Activated CD8-positive, alpha-beta memory T cell treated with anti-CD3 and anti-CD28 coated beads, Interleukin-2, amount 50 U/mL, for 48 hours (primary cell): ENCODE measurements at places on chromosomes 6 and 20.
A peak's percentile ranks its signal among the peaks of the same experiment; 100 is the strongest.

DNA sequence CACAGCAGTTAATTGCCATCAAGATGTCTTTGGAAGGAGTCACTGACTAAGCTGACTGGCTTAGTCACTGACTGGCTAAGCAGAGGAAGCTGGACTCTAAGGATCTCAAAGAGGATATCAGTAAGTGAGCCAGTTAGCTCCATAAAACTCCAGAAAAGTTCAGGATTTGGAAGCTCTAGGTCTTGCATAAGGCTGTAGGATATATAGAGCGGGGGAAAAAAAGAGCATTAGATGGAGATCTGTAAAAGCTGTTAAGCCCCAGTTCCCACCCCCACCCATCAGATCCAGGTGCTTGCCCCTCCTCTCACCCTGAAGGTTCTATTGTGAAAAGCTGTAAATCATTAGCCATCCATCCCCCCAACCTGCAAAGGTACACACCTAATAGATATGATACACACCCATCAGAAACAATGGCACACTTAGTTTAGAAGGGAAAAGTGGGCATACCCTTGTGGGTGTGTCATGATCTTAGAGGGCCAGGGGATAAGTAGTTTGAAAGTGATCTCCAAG, 32.2 kb downstream of the CARMIL1 start:
- no peak for DNase-seq

GRCh38 chr20:6576726-6577125, 190.8 kb upstream of the BMP2 start:
- no peak for DNase-seq

DNA sequence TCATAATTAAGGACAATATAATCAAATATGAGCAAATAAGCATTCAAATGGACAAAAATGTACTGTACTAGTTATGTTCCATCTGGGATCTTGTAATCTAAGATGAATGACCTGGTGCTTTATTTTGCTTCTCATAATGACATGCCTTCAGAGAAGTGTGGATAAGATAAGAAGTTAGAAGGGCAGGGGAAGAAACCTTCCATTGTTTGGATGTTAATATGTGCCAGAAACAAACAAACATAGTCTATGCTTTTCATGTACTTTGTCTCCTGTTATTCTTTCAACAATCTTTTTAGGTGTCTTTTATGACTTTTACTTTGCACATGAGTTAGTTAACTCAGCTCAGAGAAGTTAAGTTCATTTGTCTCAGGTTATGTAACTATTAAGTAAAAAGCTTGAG, 511.5 kb upstream of the SOX4 start:
- no peak for DNase-seq

DNA sequence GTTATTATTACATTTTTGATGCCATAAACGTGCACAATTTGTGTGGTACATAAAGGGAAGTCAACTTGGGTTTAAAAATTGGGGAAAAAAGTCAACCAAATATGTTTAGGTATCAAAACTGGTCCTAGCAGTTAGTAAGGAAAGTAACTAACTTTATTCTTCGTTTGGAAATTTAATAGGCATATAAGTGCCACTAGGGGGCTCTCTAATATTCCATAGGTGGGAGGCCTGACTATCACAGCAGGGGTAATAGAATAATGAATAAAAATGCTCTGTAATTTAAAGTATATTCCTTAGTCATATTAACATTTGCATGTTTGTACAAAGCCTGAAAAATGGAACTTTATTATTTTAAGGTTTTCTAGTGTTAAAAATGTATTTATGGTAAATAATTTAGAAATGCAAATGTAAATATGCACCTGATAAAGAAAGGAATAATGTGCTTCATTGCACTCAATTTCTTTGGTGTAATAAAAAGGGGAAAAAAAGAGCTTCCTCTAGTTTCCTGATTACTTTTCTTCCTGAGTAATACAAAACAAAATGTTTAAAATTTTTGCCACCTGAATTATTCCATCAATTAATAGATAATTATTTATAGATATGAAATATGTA, 125.7 kb upstream of the HDAC2 start:
- no peak for DNase-seq

- DNase-seq = no peak
These were observed 6.0 kb downstream of the RFX6 start for GRCh38 chr6:116883005-116883404.

DNA sequence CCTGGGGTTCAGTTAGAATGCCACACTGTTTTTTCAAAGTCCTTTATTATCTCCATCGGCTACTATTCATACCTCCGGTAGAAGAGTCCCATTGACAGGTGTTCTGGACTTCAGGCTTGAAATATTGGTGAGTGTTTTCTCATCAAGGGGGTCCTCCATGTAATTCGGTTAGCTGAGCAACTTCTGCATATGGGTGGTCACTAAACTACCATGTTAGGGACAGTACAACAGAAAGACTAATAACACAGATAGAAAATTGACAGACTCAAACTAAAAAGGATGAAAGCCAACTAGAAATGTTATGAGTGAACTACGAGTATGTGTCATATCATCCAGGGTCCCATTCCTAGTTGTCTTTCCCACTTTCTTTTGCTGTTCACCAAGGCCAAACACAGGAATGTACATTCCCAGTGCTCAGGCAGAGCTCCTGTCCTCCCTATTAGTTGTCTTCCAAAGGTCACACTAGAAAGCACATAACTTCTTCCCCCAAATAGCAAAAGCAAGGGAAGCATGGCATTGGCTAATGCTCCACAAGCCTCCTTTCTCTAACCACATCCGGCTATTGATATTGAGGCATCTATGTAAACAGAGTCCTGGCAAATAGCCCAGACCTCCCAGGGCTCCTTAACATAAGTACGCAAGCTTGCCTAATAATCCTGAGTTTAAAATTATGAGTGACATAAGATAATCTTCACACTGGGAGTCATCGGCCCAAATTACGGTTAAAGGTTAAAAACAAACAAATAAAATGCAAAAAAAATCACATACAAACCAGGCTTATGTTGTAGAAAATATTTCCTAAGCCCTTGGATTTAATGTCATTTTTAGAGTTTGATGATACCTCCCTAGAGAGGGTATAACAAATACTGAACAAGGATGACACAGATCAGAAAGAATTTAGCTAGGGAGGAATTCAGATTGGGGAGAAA, 13.2 kb downstream of the CCN2 start:
- no peak for DNase-seq

DNA sequence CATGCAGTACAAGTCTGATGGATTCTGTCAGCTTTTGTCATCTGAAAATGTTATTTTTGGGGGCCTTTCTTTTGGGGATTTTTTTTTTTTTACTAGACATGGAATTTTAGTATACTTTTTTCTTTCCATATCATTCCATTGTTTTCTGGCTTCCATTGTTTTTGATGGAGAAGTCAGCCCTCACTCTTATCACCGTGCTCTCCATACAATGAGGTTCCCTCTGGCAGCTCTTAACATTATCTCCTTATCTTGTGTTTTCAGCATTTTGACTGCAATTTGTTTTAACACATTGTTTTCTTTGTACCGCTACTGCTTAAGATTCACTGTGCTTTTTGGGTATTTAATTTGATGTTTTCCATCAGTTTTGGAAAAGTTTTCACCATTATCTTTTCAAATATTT, 191.5 kb upstream of the AGPAT4 start:
- no peak for DNase-seq

DNA sequence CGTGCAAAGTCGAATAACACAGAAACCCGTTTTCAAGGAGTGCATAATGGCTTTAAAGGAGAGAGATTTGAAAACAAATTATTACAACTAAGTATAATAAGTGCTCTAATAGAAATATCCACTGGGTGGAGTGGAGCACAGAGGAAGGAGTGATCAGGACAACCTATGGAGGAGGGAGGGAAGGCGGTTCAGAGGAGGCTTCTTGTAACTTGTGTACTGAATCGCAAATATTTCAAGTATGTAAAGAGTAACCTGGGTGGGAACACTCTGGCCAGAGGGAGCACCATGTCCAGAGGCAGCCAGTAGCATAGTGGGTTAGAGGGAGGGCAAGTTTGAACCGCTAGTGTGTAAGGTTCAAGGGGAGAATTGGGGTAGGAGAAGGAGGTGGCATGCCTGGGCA, 21.6 kb upstream of the TNFAIP3 start:
- DNase-seq = no peak

DNA sequence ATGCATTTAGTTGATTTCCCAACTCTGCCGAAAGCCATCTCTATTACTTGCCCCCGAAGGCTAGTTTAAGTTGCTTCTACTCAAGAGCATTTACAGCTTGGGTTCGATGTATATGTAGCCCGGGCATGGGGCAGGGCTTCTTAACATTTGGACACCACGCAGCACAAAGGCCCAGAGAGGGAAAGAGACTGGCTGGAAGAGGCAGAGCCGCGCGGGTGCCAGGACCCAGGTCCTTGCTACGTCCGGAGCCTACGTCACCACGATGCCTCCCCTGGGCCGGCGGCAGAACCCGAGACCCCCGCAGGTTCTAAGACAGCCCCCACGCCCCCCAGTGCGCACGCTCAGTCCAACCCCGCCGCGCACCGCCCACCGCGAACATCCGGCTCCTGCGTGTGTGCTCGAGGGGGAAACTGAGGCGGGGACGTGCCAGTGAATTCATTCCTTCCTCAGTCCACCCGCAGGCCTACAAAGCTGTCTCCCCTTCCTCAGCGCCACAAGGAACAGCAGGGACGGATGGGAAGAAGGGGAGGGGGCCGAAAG, 367 bp upstream of the PCIF1 start:
- no peak for DNase-seq

DNA sequence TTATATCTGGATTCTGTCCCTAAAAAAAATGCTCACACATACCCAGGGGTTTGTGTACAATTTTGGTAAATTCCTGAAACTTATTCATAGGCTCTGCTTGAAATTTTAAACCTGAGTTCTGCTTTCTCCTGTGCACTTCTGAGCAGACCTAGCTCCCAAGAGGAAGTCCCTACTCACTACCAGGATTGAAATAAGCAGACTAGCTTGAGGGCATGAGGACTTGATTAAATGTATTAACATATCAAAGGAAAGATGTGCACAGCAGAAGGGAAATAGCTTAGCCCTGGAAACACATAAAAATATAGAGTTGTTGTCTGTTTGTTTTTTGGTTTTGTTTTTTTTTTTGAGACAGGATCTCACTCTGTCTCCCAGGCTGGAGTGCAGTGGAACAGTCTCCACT, 151.8 kb upstream of the PLCB4 start:
- DNase-seq = no peak

DNA sequence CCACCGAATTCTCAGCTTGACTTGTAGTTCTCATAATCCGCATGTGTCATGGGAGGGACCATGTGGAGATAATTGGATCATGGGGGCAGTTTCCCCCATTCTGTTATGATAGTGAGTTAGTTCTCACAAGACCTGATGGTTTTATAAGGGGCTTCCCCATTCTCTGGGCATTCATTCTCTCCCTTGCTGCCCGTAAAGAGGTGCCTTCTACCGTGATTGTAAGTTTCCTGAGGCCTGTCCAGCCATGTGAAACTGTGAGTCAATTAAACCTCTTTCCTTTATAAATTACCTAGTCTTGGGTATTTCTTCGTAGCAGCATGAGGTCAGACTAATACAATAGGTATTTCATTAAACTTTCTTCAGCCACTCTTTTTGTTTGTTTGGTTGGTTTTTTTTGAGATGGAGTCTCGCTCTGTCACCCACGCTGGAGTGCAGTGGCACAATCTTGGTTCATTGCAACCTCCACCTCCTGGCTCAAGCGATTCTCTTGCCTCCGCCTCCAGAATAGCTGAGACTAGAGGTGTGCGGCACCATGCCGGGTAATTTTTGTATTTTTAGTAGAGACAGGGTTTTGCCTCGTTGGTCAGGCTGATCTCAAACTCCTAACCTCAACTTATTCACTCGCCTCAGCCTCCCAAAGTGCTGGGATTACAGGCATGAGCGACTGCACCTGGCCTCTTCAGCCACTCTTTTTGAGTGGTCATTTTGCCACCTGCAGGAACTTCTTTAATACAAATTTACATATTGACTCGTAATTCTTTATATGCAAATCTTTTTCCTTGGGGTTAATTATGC, 36.3 kb downstream of the GSTA2 start:
- DNase-seq = no peak

- no peak for DNase-seq
These were observed 8.0 kb downstream of the DNPH1 start for GRCh38 chr6:43221046-43221972.

DNA sequence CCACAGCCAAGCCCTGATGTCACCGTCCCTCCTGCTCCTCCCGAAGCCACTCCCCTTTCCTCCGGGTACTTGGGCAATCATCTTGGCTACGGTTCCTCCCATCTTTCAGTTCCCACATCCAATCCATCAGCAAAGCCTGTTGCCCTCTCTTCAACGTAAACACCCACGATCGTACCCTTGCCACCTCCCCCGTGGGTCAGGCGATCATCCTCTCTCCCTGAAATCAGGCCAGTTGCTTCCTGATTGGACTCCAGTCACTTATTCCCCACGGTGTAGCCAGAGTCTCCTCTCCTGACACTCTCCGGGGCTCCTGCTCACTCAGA, 44.5 kb downstream of the SULF2 start:
- DNase-seq = no peak

DNA sequence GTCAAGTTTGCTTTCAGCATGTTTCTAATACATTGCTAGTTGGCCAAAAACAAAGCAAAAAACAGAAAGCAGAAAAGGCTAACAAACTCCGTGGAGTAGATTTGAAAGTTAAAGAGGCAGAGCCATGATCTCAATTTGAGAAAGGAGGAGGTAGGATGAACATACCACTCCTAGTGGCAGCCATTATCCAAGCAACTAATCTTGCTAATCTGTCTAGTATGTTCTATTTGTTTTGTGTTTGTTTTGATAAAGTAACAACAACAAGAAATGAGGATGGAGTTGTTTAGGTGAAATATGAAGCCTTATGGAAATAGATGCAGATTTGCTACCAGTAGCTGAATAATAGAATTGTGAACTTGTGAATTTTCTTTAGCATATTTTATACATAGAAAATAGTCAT, 295.5 kb upstream of the PRDM1 start:
- no peak for DNase-seq

DNA sequence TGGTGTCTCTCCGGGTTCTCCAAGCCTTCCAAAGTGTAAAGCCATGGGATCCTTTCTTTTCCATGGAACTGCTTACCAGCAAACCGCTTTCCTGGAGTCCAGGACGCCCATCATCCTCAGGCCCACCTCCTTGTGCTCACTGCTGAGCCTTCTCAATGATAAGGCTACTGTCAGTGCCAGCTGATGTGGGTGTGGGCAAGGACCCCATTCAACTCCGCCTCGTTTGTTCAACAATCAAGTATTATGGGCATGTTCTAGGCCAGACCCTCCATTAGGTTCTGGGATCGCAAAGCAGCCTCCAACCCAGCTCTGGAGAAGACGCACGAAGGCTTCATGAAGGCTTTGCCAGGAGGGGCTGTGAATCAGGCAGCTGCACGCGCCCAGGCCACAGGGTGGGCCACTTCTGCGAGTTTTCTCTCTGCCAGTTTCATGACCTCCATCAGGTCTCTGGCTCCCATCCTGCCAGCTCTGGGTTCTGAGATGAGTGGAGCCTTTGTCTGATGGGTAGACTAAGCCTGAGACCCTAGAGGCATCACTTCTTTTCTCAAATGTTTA, 177.1 kb downstream of the MRPL14 start:
- DNase-seq = peak; percentile 29

DNA sequence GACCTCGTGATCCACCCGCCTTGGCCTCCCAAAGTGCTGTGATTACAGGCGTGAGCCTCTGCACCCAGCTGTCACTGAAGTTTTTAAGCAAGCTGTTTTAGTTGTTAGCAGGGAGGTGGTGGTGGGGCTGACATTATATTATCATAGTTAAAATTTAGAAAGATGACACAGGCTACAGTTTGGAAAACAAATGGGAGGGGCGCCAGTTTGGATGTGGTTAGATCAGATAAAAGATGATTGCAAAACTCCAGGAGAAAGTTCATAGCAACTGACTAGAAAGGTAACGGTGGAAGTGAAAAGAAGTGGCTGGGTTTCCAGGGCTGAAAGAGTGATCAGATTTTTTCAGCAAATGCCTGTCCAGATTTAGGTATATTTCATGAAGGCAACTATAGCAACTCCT, 311.9 kb upstream of the CITED2 start:
- no peak for DNase-seq
